ENCODE measurements at places on chromosomes 11 and 22.

- DNase-seq: no peak
Observed at GRCh38 chr11:125925247-125925740, 20.6 kb upstream of the VSIG10L2 start.

- no peak for DNase-seq
Observed at GRCh38 chr11:74268456-74268855, 43.0 kb downstream of the P4HA3 start.

DNA sequence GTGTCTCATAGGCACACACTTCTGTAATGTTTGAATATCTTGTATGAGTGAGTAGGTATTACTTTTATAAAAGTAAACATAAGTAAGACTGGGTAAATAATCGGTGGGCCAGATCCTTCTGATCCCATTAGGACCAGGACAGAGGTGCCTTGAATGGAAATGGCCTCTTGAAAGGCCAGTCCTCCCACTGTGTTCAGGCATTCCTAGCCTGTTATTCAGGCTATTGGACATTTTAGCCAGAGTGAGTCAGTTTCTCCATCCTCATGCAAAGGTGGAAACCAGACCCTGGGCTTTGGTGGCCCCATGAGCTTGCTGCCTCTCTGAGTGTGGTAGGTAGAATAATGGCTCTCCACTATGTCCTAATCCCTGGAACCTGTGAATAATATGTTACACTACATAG lies 34.4 kb downstream of the C11orf96 start:
- no peak for DNase-seq

DNA sequence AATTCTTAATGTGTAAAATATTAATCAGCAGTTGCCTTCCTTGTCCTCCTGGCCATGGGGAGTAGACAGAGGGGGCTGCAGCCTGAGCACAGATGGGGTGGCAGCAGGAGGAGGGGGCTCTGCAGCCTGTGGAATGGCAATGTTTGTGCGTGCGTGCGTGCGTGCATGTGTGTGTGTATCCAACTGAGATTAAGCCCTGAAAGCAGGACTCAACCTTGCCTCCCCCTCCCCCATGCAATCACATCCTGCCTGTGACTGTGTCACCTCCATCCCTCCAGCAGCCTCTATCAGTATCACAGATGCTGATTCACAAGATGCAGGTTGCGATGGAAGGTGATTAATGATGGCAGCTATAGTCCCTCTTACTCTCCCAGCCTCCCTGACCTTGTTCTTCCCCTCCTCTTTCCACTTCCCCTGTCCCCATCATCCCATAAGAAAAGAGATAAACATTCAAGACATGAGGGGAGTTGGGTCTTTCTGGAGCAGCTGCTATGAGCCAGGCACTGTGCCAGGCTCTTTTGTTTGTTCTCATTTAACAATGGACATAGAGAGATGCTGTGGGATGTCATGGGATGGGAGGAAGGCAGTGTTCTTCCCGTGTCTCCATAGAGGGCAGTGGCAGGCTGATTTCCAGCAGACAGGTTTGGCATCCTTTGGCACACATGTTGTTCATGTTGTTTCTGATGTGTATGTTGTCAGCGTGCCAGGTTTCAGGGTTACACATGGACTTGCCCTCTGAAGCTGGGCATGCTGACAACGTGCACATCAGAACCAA lies 43.8 kb upstream of the NECTIN1 start:
- no peak for DNase-seq

GRCh38 chr22:39927544-39927943 lies 26.7 kb downstream of the GRAP2 start:
- no peak for DNase-seq

GRCh38 chr11:84691830-84692229 lies 935.3 kb downstream of the DLG2 start:
- DNase-seq: no peak

- DNase-seq: no peak
Observed at GRCh38 chr11:128420951-128421350, 166.4 kb downstream of the ETS1 start.

- no peak for DNase-seq
Observed at GRCh38 chr11:104734998-104735397, 163.3 kb downstream of the CASP12 start.

GRCh38 chr11:96388891-96389719 lies 607 bp downstream of the CCDC82 start:
- DNase-seq: no peak

GRCh38 chr22:46405901-46406300 lies 70.4 kb downstream of the TRMU start:
- peak; percentile 40 for DNase-seq

DNA sequence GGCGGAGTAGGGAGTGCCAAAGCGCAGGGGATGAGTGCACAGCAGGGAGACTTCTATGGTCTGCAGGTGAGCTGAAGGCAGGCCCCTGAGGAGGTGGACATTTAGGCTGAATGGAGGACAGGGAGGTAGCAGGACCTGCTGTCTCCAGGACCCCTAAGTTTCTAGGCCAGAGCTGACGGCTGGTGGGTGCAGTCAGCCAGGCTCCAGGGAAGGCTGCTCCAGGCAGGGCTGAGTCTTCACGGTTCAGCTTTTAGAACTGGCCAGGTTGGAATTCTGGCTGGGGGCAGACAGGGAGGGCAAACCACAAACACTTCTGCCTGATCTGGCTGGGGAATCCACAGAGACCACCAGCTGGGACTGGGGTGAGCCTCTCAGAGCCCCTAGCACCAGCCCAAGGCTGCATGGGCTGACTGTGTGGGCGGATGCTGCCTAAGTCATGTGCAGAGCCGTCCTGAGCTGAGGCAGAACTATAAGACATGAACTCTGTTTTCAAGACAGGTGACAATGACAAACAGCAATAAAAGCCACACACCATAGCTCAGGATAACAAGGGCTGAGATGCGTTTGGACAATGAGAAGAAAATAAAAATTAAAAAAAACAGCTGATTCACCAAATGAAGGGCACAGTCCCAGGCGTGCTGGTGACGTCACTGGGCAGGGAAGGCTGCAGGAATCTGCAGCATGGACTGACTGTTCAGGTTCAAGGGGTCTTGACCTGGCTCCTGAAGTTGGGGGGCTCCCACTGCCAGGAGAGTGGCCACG lies 10.4 kb upstream of the MALAT1 start:
- peak; percentile 57 for DNase-seq

DNA sequence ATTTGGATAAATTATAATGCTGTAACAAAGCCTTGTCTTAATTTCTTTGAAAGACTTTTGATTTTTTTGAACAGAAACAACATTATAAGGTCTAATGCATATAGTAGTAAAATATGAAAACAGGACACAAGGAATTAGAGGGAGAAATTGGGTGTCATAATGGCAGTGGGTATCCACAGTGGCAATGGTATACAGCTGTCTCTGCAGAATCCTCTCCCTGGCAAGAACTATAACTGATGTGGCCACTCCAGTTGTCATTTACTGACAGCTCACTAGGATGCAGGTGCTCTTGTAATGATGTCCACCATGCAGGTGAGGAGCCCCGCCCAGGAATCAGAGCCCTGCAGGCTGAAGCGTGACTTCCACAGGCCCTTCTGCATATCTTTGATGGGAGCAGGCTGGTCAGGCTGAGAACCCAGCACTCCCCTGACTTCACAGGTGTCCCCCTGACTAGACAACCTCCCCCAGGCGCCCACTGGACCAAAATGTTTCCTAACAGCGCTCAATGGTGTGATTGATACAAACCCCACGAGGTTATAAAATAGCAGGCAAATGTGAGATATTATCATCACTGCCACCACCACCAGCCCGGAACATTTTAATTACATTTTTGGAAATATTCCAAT lies 32.8 kb upstream of the SERPIND1 start:
- DNase-seq: no peak

- peak; percentile 45 for DNase-seq
Observed at GRCh38 chr22:19287076-19287707, 4.3 kb downstream of the CLTCL1 start.

GRCh38 chr11:69280994-69281393 lies 13.0 kb upstream of the MYEOV start:
- DNase-seq: no peak

Data from femur (tissue), 1 donor.